ENCODE measurements at places on chromosomes 3 and 15. TPM values are rescaled to one million over a fixed set of nuclear protein-coding genes. Genes with fewer than 3 reads are reported as not detected.

EFHB gene
- polyA plus RNA-seq, result 2.2 TPM

AHSG gene
- polyA plus RNA-seq, result 2.7 TPM

CYP8B1 gene
- polyA plus RNA-seq, result 0.67 TPM

DNA sequence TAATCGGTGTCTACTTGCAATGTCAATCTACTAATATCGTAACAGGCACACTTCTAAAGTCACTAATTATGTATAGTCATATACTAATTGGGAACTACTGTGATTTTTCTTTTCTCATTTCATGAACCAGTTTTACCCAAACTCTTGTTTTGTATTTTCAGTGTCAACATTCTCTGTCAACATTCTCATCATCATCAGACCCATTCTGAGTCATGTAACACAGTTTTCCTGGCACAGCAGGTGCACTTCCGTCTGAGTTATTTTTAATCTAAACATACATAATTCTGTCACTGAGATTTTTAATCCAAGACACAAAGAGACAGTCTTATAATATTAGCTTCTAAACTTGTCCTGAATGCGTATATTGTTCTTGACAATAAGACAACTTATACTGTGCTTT, 205.1 kb upstream of the EIF1B start:
- DNase-seq, result no peak

DNA sequence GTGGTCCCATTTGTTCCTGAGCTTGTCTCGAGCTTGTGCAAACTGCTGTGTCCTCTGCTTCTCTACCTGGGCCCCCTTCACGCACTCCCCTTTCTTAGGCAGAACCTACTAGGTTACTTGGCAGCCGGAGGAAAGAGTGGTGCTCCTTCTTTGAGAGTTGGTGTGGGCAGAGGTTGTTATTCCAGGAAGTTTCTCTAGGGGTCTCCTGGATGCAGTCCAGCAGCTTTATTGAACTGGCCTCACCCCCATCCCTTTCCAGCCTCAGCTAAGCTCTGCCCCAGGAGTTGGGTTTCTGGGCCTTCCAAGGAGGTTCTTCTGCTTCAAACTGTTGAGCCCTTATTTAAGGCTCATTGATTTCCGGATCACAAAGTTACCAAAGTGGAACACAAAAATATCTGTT, 103.2 kb downstream of the C3orf70 start:
- DNase-seq, result no peak

DNA sequence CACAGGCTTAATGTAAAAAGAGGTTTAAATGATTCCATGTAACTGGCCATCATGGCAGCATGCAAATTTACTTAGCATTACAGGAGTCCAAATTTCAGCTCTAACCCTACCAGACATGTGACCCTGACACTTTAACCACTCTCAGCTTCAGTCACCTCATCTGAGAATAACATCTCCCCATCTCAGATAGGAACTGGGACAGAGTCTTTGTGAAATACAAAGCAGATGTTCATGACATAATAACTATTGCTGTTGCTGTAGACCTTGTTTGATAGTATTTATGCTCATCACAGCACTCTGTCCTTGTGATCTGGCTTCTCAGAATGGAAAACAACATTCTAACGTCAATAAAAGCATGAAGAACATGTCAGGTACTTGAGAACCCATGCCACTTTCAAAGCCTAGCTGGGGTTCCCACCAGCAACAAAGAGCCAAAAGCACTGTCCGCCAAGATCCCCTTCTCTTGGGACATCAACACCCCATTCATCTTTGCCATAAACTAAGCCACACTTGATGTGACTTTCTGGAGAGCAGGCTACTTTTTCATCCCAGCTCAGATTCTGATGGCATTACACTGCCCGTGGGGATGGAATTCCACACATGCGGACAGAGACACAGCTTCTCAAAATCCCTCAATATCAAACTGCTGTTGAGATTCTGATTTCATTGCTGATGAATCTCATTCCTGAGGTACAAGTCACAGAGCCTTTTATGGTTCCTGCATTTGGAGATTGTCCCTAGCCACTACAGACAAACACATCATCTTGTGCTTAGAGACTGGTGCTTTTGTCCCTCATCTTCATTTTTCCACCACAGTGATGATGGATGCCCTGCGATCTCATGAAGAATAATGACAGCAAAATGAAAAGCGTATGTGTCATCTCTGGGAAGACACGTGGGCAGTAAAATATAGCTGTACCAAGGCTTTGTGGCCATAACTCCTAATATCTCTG, 202.7 kb downstream of the TNIK start:
- DNase-seq, result no peak

- DNase-seq, result no peak
These were observed 9.8 kb upstream of the COLQ start for GRCh38 chr3:15531346-15531745.

CDCP1 gene
- 1.8 TPM for polyA plus RNA-seq

NRROS gene
- polyA plus RNA-seq, result 2.6 TPM

DNA sequence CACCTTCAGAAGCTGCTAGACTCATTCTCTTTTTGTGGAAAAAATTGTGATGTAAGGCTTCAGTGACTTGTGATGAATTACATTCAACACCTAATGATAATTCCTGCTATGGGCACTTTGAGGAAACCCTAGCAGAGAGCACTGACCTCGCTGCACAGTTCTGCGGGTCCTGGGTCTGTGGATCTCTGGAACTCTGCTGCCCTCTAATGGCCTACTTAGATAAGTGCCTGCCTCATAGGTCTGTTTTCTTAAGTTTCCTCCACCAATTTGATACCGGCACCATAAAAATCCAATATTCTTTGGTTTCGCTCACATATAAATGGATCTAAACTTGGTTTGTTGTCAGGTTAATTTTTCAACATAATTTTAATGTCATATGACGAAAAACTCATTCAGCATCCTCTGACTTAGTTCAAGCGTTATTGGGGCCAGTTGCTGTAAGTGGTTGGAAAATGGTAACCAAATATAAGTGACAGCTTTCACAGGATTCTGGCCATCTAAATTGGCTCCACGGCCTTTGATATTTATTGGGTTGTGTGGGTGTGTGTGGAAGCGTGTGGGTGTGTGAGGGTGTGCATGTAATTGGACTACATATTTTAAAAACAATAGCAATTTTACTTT, 10.4 kb downstream of the SLITRK3 start:
- DNase-seq, result no peak

DNA sequence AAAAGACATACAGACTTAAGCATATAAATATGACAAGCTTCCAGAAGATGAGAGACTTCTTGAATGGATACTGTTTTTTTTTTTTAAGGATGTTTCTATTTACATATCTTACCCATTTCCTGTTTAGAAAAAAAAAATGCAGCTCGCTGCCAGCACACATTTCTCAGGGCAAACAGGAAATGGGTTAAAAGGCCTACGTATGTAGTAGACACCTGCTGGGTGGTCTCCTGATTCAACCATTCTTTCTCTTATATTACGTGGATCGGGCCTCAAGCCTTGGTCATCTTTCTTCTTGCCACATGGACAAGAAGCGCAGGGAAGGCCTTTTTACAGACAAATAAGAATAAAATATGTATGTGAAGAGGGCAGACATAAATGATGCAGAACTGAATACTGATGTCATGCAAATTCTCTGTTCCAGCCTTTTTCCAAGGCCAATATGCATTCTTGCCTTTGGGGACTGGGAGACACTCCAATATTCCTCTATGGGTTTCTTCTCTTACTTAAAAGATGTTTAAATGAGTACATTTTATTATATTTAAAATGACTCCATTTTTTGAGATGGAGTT, 35.0 kb upstream of the TJP1 start:
- no peak for DNase-seq

DNA sequence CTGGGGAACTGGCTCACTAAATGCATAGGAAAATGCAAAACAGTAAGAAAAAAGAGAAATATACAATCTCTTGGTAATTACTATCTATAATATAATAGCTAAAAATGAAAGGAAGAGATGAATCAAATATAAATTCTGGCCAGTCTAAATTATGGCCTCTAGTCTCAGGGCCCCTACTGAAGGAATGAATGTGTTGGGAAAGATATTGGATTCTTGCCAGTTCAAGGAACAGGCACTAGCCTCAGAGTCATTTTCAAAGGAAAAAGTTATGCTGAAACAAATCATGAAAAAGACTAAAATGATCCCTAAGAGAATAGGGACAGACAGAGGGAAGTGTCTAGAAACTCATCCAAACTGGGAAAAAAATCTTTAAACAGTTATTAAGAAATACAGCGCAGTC, 62.4 kb downstream of the C3orf80 start:
- no peak for DNase-seq

CLDN18 gene
- 0.71 TPM for polyA plus RNA-seq

RYR3 gene
- 8.0 TPM for polyA plus RNA-seq

GRCh38 chr15:40691737-40692136, 3.2 kb upstream of the RAD51 start:
- DNase-seq, result no peak

DNA sequence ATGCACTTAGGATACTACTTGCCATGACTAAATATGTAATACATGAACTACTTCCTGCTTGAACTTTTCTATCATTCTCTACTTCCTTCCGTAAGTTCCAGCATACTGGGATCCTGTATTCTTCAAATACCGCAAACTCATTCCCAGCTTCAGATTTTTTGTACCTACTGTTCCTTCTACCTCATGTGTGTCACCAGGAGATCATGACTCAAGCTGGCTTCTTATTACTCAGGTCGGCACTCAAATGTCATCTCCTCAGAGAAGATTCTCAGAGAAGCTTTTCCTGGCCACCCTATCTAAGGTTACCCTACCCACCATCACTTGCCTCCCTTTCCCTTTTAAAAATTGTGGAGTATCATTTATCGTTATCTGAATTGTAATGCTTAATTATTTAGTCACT, 66.7 kb downstream of the RFX7 start:
- no peak for DNase-seq

GRCh38 chr3:101722394-101723173, 1.8 kb upstream of the CEP97 start:
- no peak for DNase-seq

ECE2 gene
- polyA plus RNA-seq, result 0.10 TPM

DNA sequence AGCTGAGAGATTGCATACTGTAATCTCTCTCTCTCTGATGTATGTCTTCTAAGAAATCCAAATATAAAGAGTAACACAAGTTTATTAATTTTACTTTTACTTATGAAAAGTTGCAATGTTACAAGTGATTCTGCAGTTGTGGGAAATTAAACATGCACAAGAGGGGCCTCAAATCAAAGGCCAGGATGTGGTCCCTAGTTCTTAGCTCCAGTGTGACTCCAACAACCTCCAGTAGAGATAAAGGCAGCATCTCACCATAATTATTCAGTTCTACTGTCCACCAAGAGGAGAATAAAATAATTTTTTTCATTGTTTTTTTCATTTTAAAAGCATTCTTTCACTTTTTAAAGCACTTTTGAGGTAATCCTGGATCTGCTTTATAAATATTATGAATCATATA, 223.3 kb downstream of the RAP2B start:
- no peak for DNase-seq

DNA sequence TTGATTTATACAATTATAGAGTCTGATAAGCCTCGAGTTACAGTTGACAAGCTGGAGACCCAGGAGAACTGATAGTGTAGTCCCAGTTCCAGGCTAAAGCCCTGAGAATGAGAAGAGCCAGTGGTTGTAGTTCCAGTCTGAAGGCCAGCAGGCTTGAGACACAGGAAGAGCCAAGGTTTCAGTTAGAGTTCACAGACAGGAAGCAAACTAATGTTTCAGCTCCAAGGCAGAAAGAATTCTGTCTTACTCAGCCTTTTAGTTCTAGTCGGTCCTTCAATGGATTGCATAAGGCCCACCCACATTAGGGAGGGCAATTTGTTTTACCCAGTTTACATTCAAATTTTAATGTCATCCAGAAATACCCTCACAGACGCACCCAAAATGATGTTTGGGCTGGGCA, 102.7 kb downstream of the CDIN1 start:
- DNase-seq, result no peak

GRCh38 chr3:41653571-41654239, 308.2 kb downstream of the ULK4 start:
- peak; percentile 8 for DNase-seq

MST1R gene
- polyA plus RNA-seq, result 1.8 TPM

DNA sequence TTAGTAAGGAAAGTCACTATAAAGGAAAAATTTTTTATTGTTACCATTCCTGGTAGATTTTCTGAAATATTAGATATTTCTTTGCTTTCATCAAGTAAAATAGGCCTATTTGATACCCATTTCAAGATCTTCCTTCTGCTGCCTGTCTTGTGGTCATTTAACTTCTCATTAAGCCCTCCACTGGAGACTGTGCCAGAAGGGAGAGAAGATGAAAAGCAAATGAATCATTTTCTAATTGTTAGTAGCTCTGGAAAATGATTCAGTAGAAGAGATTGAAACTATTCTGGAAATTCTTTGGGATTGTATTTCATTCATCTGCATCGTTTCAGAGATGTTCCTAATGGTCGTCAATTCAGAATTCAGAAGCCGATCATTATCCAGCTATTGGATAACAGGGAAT, 3.2 kb downstream of the KCTD6 start:
- DNase-seq, result no peak

GRCh38 chr15:69272139-69272538, 26.6 kb upstream of the PAQR5 start:
- no peak for DNase-seq

DNA sequence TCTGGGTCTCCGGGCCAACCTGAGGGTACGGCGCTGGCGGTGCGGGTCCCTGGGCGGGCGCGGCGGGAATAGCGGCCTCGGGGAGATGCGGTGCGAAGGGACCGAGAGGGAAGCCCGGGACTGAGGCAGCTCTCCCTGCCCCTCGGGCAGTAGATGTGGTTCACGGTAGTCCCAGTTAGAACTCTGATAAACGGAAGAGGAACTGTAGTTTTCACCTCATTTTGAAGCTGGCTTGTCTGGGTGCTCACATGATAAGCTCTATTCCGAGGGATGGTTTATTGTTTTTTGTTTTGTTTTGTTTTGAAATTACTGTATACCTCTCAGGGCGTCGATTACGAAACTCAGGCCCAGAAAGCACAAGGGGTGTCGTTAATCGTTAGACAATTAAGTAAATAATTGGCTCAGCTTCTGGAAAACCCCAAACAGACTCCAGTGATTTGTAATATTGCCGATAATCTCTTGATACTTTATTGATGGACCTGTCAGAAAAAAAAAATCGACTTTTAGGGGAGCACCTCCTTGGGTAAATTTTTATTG, 413 bp downstream of the NUSAP1 start:
- no peak for DNase-seq

GRCh38 chr3:22419261-22419660, 668.3 kb upstream of the ZNF385D start:
- no peak for DNase-seq

GRCh38 chr15:76330080-76330680, 6.4 kb upstream of the ISL2 start:
- DNase-seq, result no peak

- no peak for DNase-seq
These were observed 2.1 kb upstream of the ANXA2 start for GRCh38 chr15:60399931-60400330.
